ENCODE measurements at places on chromosomes 4 and X. TPM values are rescaled to one million over a fixed set of nuclear protein-coding genes. Genes with fewer than 3 reads are reported as not detected.

DNA sequence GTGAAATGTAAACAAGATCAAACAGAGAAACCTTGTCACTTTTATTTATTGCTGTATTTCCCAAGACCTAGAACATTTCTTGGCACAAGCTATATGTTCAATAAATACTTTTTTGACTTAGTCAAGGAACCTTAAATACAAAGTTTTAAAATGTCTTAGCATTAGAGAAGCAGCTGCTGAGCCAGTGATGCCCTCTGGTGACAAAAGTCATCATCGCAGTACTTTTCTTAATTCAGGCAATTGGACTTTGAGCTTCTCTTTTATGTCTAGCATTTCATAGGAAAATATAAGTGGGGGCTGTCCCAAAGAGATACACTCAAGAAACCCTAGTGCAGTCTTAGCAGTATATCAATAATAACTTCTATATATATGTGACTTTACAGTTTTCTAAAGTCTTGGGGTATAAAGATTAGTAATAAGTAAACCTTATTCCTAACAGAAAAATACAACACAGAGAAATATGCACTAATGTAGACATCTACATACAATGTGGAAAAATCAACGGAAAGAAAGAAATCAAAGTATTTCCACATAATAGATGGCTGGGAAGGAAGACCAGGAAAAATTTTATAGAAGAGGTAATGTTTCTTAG is 118.4 kb downstream of the DTHD1 start:
- DNase-seq = peak; percentile 76

- DNase-seq = no peak
These were observed 822 bp downstream of the ZNF275 start for GRCh38 chrX:153334654-153335295.

The NAP1L2 gene
- 2.5 TPM for total RNA-seq

DNA sequence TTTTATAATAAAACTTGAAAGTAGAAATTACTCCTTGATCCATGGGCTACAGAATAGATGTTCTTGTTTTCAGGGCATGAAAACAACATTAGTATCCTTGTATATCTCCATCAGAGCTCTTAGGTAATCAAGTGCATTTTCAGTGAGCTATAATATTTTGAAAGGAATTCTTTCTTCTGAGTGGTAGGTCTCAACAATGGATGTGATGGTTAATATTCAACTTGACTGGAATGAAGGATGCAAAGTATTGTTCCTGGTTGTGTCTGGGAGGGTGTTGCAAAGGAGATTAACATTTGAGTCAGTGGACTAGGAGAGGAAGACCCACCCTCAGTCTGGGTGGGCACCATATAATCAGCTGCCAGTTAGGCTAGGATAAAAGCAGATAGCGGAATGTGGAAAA is 100.1 kb downstream of the LCORL start:
- no peak for DNase-seq

DNA sequence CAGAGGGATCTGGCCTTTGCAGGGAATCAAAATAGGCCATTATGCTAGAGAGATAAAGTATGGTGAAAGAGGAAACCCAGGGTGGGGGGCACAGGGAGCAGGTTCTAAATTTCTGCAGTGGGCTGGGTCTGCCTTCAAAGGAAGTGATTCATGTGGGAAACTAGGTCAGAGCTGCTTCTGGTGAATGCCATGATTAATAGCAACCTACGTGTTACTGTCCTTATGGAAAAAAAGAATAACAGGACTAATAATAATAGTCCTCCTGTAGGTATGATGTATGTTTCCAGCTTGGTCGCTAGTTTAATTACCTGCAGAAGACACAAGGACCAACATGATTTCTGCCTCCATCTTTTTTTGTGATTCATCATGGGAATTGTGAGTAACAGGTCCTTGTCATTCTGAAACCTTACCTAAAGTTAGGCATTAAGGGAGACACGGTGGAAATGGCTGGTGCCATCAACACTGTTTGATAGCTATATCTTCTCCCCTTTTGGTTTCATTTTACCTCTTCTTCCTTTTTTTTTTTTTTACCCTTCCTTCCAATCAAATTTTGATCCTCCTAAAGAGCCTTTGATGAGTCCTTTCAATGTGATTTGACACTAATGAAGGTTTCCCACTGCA is 180.4 kb downstream of the CPEB2 start:
- DNase-seq = peak; percentile 56

- no peak for DNase-seq
These were observed 35.9 kb upstream of the PPM1K start for GRCh38 chr4:88320224-88320779.

GRCh38 chr4:80125252-80126177 is 52.5 kb upstream of the ANTXR2 start:
- DNase-seq = peak; percentile 39

Data from activated naive CD4-positive, alpha-beta T cell treated with anti-CD3 and anti-CD28 coated beads for 36 hours (primary cell).